Activated CD4-positive, alpha-beta T cell treated with anti-CD3 and anti-CD28 coated beads for 4 hours (primary cell): ENCODE measurements at places on chromosomes 5 and 9.

DNA sequence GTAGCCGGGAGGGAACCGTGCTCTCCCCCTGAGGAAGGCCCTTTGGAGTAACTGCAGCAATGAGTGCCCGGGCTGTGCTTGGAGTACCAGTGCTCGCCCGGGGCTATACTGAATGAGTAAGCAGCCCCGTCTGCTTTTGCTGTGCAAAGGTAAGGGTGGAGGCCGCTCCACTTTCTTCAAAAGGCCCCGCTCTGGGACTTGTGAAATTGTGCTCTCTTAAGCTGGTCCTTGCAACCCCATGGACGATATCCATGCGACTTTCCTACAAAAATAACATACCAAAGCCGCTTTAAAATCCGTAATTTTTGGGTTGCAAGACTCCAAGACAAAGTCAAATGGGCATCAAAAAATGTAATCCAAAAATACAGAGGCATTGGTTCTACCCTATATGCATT, 578 bp upstream of the TNFAIP8 start:
- DNase-seq = peak; percentile 64

DNA sequence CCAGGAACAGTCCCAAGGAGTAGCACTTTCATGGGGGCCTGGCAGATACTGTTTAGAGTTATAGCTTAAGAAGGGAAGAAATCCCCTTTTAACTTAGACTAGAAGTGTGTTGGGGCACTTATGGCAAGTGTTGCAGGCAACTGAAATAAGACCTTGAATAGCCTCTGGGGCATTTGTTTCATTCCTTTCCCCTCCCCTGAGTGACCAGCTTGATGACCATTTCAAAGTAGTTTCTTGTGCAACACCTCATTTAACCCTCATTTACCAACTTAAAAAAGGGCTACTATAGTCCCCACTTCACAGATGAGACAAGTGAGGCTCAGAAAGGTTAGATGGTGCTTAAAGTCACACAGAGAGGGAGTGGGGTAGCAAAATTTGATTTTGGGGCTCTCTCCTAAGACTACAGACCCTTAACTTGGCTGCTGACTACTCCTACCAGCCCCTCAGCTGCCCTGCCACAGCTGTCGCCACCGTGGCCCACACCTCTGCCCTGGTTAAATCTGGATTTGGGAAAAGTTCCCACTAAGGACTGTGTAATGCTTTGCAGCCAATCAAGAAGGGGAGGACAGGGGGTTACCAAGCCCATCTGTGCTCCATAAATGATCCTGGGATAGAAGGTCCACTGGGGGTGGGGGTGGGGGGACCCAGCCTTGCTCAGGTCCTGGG, 5.5 kb downstream of the PDLIM4 start:
- DNase-seq = no peak

DNA sequence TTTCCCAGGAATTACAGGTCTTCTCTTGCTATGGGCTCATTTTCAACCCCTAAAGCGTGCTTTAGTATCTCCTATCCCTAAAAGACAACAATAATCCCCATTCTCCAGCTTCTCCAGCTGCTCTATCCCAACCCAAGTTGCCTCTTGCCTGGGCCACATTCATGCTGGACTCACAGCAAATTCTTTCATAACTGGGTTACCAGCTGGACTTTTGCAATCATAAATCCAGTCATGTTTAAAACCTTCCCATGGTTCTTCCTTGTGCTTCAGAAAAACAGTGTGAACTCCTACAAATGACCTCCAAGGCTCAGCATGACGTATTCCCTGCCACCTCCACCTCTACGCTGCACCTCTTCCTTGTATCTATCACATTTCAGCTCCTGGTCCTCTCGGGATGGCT, 346.9 kb downstream of the GADD45G start:
- DNase-seq = no peak

DNA sequence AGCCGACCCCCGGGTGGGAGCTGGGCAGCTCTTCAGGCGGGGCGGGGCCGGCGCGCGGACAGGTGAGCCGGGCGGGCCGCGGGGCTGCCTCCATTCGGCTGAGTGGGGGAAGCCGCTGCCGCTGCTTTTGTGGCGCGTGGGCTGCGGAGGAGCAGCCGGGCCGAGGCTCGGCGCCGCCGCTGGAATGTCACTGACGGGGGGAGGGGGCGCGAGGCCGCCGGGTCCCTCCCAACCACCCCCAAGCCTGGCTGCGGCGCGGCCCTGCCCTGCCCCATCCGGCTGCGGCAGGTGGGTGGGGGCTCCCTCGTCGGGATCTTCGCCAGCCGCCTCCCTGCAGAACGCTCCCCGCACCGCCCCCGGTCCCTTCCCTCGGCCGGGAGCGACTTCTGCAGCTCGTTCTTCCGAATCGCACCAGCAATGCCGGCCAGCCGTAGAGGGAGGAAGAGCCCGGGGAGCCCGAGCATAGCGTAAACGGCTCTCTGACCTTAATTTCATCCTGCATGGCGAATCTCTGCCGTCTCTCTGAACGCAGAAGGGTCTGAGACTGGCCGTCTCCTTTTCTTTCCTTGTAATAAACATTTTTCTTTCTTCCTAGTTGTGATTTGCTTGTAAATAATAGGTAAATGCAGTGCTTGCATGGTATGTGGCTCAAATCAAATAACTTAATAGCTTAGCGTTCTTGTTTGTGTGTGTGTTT, 505 bp downstream of the SPTAN1 start:
- DNase-seq = no peak

DNA sequence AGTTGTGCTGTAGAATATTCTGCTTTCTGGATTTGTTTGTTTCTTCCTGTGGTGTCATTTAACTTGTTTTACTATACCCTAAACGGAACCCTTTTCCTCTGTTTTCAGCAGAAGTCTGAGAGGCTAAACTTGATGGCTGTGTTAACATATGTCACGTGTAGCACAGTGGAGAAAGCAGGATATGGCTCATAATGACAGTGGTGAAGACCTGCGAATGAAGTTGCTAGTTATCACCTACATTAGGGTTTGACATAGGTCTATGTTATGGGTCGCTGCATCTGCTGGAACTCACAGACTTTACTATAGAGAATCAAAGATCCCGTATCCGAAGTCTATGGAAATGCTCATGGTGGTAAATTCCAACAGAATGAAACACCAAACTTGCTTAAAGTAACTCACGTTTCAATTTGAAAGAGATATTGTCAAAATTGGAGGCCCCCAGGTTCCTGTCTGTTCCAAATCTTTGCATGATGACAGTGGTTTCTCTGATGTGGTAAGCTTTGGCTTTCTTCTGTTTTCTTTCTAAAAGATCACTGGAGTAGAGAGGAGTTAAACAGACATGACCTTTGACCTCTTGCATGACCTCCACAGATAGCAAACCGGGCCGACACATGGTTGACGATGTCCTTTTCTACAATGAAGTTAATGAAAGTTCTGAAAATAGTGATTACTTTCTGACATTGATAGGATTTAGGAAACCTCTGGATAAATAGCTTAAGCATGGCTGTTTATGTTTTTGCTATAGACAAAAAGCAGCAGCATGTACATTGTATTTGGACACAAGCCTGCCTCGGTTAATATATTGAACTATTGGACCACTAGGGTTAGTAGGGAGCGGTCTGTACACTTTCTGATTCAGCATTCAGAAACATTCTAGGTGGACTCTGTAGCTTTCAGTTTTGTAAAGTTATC, 3.1 kb upstream of the CATSPER3 start:
- no peak for DNase-seq

- no peak for DNase-seq
Observed at GRCh38 chr9:38125889-38126288, 56.9 kb upstream of the SHB start.

DNA sequence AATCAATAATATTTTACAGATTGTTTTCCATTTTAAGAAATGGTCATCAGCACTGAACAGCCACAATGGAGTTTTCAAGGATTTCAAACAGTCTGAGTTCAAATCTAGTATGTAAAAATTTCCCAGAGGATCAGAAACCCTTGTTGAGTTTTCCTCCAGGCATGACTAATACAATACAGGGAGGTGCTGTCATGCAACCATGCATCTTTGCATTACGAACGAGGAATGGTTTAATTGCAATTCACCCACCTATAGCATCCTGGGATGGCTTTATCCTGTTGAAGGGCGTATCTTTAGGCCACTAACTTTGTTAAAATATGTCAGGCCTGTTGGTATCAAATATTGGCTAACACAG, 196.4 kb downstream of the EFNA5 start:
- DNase-seq = no peak

DNA sequence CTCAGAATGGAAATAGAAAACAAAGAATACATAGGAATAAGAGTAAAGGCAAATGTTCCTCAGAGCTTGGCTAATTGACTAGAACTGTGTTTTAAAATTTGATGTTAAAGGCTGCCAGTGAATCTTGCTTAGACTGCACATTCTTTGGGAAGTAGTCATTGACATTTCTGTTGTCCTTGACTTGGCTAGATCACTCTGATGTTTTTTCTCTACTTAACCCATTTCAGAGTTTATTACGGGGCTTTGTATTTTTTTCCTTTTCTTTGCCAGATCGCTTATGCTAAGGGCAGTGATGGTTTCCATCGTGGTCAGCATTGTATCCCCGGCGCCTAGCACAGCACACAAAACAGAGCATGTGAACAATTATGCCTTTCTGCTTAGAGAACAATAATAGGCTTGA, 1126.7 kb upstream of the CDH9 start:
- DNase-seq = no peak

DNA sequence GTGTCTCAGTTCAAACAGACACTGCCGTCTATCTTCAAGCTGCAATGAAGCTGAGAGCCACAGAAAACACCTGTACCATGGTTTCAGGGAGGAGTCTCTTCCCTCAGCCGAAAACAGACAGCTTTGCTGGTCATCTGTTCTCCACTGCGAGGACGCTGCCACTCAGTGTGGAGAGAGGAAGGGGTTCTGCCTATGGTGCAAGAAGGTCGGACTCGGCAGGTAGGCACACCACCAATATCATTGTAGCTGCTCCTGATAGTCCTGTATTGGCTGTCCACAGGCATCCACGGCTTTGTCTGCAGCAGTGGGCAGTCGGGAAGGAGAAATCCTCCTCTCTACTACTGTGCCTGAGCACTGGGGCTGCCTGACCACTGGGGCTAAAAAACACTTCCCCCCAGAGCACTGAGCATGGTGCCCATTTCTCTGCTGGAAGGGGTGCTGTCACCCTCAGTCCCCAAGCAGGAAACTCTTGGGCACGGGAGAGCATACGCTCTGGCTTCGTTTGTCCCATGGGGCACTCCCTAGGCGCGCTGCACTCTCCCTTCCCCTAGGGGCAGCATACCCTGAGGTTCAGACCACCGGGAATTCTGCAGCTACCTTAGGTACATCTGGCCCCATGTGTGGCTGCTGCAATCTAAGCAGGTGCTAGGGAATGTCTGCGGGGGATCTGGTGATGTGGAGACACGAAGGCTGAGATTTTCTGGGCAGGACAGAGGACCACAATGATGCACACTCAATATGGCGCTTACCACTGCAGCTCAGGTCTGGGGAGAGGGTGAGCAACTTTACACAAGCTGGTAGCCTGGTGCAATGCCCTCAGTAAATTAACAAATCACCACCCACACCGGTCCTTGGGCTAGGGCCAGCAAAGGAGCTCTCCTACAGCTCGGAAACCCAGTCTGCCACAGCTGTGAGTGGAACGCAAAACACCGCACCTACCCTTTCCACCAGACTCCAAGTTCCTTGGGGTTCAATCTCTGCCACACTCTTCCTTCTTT, 880.9 kb upstream of the SEMA6A start:
- DNase-seq = no peak

DNA sequence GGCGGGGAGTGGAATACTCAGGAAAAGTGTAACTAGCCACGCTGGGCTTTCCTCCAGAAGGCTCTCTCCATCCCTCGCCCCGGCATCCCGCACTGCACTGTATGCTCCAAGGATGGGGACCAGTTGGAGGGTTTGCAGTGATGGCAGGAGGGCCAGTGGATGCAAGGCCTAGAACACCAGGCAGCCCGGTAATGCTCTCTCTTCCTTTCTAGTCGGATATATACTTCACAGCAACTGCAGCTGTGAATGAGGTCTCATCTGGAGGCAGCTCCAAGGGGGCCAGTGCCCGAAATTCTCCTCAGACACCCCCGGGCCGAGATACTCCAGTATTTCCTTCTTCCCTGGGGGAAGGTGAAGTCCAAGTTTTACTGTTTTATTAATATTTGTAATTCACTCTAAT, 10.0 kb upstream of the SLC2A8 start:
- DNase-seq = no peak

DNA sequence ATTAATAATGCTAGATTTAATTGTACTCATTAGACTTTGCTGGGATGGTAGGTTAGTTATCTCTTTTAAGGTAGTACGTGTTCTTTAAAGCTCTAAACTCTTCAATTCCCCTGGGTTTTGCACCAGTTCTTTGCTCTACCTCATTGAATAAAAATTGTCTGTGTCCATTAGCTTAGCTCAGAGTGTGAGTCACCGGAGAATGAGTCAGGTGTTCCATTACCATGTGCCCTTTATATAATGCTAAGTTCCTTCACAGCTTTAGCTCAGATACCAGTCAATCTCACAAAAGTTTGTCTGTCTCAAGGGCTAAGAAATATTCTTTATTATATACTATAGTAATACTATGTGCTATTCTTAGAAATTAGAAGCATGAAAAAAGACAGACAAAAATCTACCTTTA, 339.4 kb downstream of the PRELID2 start:
- no peak for DNase-seq

- DNase-seq = peak; percentile 32
Observed at GRCh38 chr9:27333241-27334052, 36.5 kb upstream of the EQTN start.

DNA sequence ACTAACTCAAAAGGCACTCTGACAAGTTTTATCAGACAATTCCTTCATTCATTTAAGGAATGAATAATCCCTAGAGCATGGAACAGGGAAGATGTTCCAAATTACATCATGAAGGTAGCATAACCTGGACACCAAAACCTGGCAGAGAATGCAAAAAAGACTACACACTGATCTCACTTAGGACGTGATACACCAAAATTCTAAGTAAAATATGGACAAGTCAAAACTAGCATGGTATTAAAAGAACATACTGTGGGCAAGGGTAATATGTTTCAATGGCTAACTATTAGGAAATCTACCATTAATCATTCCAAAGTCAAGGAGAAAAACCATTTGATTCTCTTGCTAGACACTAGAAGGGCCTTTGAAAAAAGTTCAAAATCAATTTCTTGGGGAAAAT, 176.5 kb downstream of the HSPA4 start:
- DNase-seq = no peak

- DNase-seq = no peak
Observed at GRCh38 chr5:179802950-179803562, 3.6 kb downstream of the MGAT4B start.

DNA sequence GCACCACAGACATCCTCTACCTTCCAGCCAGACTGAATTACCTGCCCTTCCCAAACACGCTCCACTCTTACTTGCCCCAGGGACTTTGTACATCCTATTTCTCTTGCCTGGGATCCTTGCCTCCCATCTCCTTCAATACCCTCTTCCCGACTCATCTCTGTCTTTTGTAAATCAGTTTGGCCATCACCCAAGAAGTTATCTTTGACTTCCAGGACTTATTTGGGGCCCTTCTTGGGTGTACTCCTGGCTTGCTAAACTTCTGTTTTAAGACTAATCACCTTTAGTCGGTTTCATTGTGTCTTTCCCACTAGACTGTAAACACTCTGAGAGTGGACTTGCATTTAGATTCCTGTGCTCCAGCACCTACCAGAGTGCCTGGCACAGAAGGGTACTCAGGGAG, 545.6 kb downstream of the ACTL7B start:
- no peak for DNase-seq

- DNase-seq = no peak
Observed at GRCh38 chr9:101029315-101030085, 973 bp downstream of the PLPPR1 start.

GRCh38 chr9:134325096-134325812, 1.0 kb upstream of the RXRA start:
- DNase-seq = peak; percentile 22

GRCh38 chr5:133612249-133612860, at the start of gene FSTL4:
FSTL4 (minus strand) TSS chr5:133612541.
- DNase-seq = no peak
